ENCODE measurements at places on chromosomes 4 and X.

GRCh38 chr4:99642725-99643489, 14.7 kb downstream of the C4orf54 start:
- no peaks in the 10 kb centered on the region for H3K27me3 ChIP-seq
- H3K36me3 ChIP-seq: peaks cover 7% of the 10 kb centered on the region

- H3K4me3 ChIP-seq: no peak overlapping the region
- H3K36me3 ChIP-seq: no peaks in the 10 kb centered on the region
- no peaks in the 10 kb centered on the region for H3K4me1 ChIP-seq
- no peak overlapping the region for H3K27ac ChIP-seq
- no peak for DNase-seq
- H3K27me3 ChIP-seq: no peaks in the 10 kb centered on the region
These were observed 191.3 kb downstream of the OR13H1 start for GRCh38 chrX:131735127-131735526.

GRCh38 chr4:28278676-28279075, 1418.0 kb downstream of the STIM2 start:
- H3K4me3 ChIP-seq: no peak overlapping the region
- H3K4me1 ChIP-seq: no peaks in the 10 kb centered on the region
- H3K36me3 ChIP-seq: no peaks in the 10 kb centered on the region
- DNase-seq: no peak
- no peaks in the 10 kb centered on the region for H3K27me3 ChIP-seq

DNA sequence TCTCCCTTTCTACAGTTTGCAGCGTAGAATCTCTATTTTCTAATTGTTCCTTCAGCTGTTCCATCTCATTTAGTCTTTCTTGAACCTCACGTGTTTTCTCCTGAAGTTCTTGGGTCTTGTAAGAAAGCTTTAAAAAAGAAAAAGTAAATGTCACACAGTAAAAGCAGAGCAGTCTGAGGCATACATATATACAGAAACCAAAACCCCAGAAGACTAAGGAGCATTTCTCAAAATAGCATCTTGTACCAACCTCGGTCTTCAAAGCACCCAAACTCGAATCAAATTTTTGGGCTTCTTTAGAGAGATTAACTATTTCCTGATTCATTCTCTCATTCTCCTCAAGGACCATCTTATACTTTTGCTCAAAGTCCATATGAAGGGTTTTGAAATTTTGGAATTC, 39.4 kb downstream of the CENPE start:
- H3K27ac ChIP-seq: no peak overlapping the region
- no peaks in the 10 kb centered on the region for H3K27me3 ChIP-seq
- no peaks in the 10 kb centered on the region for H3K4me1 ChIP-seq

GRCh38 chrX:125778261-125778660, 387.8 kb downstream of the DCAF12L2 start:
- DNase-seq: no peak
- H3K27ac ChIP-seq: no peak overlapping the region
- H3K4me1 ChIP-seq: no peaks in the 10 kb centered on the region

DNA sequence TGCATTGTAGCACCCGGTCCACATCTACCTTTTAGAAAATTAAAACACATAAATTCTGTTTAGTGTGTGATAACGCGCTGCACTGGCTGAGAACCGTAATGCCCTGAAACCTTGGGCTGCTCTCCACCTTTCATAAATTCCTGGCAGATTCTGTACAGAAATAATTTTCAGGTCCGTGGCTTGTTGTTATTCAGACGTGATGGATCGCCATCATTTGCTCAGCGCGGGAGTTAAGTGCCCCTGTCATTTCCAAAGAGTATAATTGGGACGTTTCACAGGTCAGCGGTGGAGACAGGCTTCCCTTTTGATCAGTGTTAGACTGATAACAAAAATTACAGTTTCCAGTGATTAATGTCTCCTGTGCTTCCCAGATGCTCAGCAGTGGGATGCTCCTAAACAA, 16.5 kb downstream of the UVSSA start:
- no peak for DNase-seq
- peaks cover 3% of the 10 kb centered on the region for H3K36me3 ChIP-seq
- H3K4me1 ChIP-seq: no peaks in the 10 kb centered on the region
- no peak overlapping the region for H3K4me3 ChIP-seq
- H3K27me3 ChIP-seq: no peaks in the 10 kb centered on the region

- H3K27ac ChIP-seq: no peak overlapping the region
- no peaks in the 10 kb centered on the region for H3K36me3 ChIP-seq
- H3K27me3 ChIP-seq: no peaks in the 10 kb centered on the region
- DNase-seq: no peak
These were observed 136.5 kb upstream of the GALNTL6 start for GRCh38 chr4:171676555-171677215.

- H3K27ac ChIP-seq: no peak overlapping the region
- no peak overlapping the region for H3K4me3 ChIP-seq
- H3K36me3 ChIP-seq: no peaks in the 10 kb centered on the region
- H3K27me3 ChIP-seq: no peaks in the 10 kb centered on the region
- DNase-seq: no peak
These were observed 41.6 kb upstream of the XIAP start for GRCh38 chrX:123818243-123818642.

DNA sequence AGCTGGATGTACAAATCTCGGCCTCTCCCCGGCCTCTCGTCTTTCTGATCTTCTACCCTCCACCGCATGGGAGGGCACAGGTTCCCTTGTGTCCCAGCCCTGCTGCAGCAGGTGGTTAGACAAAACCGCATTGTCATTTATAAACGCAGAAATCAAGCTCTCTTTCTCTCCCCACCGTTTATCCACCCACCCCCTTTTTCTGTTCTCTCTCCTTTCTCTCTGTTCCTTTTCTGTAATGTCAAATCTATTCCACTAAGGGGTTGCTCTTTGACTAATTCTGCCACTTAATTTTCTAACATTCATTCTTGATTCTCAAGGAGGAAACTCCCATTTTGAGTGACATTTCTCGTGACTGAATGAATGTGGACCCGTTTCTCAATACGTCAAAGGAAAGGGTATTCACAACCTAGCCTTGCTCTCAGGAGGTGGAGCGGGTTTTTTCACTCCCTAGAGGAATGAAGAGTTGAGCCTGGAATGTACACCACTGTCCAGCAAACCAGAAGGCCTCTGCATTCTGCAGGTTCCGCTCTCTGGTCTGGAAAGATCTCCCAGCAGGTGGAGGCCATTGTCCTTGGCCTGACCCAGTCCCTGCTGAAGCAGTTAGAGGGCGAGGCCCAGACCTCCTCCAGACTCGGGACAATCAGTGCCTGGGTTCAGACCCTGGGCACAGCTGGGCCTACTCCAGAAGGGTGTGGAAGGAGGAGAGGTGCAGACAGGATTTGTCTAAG, 70.9 kb upstream of the ENPP6 start:
- H3K27ac ChIP-seq: no peak overlapping the region
- no peaks in the 10 kb centered on the region for H3K27me3 ChIP-seq
- no peaks in the 10 kb centered on the region for H3K36me3 ChIP-seq

DNA sequence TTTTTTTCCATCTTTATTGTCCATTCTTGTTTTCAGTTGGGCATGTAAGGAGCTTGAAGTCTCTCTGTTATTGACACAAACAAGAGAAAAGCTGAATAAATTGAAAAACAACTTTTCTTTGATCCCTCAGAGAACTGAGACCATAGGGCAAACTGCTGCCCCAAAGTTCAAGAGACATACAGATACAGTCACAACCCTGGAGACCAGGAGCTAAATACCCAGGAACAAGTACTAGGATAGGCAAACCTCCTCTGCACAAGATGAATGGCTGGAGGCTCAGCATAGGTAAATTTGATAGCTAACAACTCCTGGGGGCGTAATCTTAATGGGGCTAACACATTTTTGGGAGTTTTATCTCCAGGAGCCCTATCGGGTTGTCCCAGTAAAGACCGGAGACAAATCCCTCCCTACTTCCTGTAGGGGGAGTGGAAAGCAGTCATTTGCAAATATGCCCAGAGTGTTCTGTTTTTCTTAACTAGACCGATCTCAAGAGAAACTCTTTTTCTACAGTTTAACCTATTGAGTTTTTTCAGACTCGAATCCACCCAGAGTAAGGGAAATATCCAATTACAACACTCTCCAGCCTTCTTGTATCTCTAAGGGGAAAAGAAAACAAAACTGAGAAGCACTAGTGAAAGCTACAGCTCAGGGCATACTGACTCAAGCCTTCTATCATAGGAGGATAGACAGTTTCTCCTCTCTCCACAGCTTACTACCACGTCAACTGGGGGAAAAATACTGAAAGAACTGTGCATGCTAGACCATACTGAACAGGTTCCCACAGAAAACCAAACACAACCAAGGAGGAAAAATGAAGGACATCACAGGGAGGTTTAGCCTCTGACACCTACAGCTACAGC, 23.1 kb downstream of the MAGEA8 start:
- H3K4me1 ChIP-seq: no peaks in the 10 kb centered on the region
- no peak overlapping the region for H3K27ac ChIP-seq

GRCh38 chrX:30304866-30305265, 4.3 kb downstream of the NR0B1 start:
- peak; percentile 3 for DNase-seq
- no peak overlapping the region for H3K4me3 ChIP-seq
- no peaks in the 10 kb centered on the region for H3K4me1 ChIP-seq
- H3K27ac ChIP-seq: no peak overlapping the region
- no peaks in the 10 kb centered on the region for H3K36me3 ChIP-seq

DNA sequence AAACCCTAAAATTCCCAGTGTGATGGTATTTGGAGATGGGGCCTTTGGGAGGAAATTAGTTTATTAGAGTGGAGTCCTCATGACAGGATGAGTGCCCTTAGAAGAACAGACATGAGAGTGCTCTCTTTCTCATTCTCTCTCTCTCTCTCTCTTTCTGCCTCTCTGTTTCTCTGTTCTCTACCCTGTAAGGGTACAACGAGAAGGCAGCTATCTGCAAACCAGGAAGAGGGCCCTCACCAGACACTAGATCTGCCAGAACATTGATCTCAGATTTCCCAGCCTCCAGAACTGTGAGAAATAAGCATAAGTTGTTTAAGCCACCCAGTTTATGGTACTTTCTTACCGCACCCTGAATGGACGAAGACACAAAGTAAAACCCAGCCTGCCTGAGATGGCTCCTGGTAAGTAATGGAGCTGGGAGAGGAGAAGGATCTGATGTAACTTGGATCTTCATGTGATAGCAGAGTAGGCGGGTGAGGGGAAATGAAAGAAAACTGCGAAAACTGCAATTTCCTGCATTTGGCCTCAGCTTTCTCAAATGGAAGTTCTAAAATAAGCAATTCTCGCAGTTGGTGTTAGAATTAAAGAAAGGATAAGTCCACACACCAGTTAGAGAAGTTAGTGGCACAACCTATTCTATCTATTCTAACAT, 8.7 kb upstream of the CDS1 start:
- no peak overlapping the region for H3K4me3 ChIP-seq
- H3K27ac ChIP-seq: no peak overlapping the region
- H3K27me3 ChIP-seq: peaks cover 3% of the 10 kb centered on the region
- H3K36me3 ChIP-seq: no peaks in the 10 kb centered on the region
- no peak for DNase-seq

DNA sequence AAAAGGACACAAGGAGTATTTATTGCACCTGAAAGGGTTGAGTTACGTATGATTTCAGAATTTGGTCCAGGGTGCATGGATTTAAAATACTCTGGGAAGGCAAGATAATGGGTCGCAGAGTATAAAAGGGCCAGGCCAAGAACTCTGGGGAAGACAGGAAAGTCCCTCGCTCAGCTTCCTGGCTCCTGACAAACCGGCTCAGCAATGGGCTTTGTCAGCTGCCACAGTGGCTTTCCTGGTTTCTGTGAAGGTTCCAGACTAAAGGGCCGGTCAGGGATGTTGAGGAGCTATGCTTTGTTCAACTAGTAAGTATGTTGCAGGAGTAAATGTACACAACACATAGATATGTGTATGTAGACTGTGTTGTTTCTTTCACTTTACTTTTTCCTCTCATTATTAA, 154.4 kb upstream of the ETNPPL start:
- DNase-seq: no peak
- no peaks in the 10 kb centered on the region for H3K36me3 ChIP-seq
- no peaks in the 10 kb centered on the region for H3K4me1 ChIP-seq
- no peaks in the 10 kb centered on the region for H3K27me3 ChIP-seq

- H3K27me3 ChIP-seq: no peaks in the 10 kb centered on the region
- H3K4me1 ChIP-seq: no peaks in the 10 kb centered on the region
- no peak overlapping the region for H3K4me3 ChIP-seq
- no peaks in the 10 kb centered on the region for H3K36me3 ChIP-seq
- DNase-seq: no peak
These were observed 19.0 kb downstream of the SPRY1 start for GRCh38 chr4:123415576-123415975.

- no peaks in the 10 kb centered on the region for H3K4me1 ChIP-seq
- H3K36me3 ChIP-seq: no peaks in the 10 kb centered on the region
- H3K4me3 ChIP-seq: no peak overlapping the region
- H3K27ac ChIP-seq: no peak overlapping the region
These were observed 5.9 kb upstream of the C4orf17 start for GRCh38 chr4:99504804-99505502.

DNA sequence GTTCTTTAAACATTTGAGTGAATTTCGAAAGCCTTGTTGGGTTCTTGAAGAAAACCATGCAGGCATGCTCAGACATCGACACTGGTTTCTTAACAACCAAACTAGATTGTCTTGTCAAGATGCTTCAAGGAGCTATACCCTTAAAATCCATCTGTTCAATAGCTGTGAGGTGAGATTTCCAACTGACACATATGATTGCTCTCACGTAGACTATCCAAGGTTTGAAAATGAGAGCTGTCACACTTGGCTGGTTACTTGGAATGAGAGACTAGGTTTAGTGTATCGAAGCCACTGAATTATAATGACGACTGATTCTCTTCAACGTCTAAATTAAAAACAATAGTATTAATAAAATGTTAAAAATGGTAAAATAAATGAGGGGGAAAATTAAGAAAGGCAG, 2725.5 kb downstream of the ARAP2 start:
- H3K4me3 ChIP-seq: no peak overlapping the region
- no peaks in the 10 kb centered on the region for H3K27me3 ChIP-seq
- no peak overlapping the region for H3K27ac ChIP-seq
- no peak for DNase-seq

DNA sequence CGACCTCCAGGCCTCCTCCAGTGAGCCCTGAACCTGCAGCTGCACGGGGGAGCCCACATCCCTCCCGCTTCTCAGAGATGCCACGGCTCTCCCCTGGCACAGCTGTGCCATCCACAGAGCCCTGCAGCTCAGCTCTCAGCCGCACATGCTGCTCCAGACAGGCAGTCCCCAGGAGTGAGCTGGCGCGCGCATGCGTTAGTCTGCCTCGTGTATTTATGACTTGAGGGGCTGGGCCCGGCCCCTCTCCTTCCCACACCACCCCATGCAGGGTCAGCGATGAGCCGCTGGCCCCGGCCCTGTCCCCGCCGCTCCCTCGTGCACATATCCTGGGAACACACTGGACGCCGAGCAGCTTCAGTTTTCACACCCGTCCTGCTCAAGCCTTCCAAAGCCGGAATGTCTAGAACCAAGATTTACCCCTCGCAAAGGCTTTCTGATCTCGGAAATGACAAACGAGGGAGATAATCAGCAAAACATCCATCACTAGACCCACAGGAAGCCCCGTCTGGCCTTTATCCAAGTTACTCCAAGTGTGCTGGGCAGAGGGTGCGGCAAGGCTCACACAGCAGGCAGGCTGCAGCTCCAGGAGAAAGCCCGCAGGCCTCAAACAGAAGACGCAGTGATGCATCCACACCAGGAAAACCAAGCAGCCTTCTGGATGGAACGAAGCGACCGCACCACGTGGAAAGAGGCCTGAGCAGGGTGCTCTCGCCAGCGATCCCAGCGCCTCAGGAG, 24.3 kb downstream of the GAK start:
- H3K27me3 ChIP-seq: no peaks in the 10 kb centered on the region
- peaks cover 49% of the 10 kb centered on the region for H3K36me3 ChIP-seq
- H3K4me1 ChIP-seq: peaks cover 10% of the 10 kb centered on the region
- no peak overlapping the region for H3K4me3 ChIP-seq
